Cortex of kidney (tissue), 1 donor: ENCODE measurements at places on chromosomes 5 and 9.

GRCh38 chr5:123364441-123365155 is 58.6 kb downstream of the CEP120 start:
- no peak for DNase-seq

- DNase-seq: no peak
These were observed 94.1 kb upstream of the FST start for GRCh38 chr5:53386341-53386740.

DNA sequence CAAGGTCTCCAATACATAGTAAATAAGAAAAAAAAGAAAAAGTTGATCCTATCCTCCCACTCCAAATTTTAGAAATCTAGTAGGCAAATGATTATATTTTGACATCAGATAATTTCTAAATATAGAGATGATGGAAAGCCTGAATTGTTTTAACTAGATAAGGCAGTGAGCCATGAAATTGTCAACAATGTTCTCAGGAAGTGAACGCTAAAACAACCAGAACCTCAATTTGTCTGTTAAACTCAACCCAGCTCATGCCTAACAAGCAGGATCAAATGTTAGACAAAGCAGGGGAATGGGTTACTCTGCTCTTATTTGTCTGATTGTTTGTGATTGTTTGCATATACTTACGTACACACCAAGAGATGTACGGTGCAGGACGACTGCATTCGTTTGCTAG is 49.2 kb downstream of the ESM1 start:
- DNase-seq: no peak

DNA sequence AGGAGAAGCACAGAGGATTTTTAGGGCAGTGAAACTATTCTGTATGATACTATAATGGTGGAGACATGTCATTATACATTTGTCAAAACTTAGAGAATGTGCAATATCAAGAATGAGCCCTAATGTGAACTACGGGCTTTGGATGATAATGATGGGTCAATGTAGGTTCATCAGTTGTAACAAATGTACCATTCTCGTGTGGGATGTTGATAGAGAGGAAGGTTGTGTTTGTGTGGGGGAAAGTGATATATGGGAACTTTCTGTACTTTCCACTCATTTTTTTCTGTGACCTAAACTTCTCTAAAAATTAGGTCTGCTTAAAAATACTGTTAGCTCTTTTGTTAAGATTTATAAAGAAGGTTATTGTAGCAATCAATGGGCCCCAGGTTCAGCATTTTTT is 138.9 kb downstream of the SPATA31D1 start:
- no peak for DNase-seq

DNA sequence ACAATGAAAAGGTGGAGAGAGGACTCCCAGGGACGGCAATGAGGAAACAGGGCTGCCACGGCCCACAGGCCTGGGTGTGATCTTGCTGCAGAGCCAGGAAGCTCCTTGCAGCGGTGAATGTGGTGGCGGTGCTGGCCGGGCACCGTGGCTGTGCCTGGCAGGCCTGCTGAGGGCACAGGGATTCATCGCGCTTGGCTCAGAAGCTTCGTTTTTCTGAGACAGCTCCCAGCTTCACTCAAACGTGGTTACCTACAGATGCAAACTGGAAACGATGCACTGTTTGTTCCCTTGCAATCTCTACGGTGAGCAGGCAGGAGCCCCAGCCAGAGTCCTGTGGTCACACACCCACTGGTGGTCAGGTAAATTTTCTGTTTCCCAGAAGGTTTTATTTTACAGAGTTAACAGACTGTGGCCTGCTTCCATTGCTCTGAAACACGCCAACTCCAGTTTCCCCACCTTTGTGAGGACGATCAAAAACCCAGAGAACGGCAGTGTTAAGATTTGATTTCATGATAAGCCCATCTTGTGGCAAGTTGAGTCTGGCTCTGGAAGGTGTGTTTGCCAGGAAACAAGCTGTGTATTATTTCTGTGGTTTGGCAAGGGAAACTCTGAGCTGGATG is 183.9 kb downstream of the AUH start:
- DNase-seq: no peak

DNA sequence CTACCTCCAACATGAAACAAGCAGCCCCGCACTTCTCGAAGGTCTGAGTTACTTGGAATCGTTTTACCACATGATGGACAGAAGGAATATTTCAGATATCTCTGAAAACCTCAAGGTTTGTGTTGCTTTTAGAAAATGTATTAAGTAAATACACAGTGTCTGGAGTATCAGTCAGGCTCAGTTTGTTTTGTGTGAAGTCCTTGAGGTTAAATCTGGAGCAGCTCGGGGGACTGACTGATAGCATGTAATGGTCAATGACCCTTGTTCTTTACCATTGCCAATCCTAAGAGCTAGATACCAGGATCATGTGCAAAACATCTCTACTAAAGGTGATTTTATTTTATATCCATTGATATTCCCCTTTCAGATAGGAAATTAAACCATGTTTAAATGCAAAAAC is 26.9 kb upstream of the LNPEP start:
- DNase-seq: no peak

DNA sequence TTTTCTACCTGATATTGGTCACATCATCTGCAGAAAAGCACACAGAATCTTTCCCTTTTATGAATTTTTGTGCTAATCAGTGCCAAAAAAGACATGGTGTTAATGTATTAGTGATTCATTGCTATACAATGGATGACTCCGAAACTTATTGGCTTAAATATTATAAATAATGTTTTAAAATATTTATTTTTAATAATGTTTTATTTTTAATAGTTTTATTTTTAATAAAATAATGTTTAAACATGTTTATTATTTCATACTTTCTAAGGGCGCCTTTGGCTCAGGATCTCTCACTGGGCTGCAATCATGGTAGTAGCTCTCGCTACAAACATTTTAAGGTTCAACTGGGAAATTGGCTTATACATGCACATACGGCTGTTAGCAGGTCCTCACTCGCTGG is 65.7 kb downstream of the CDH12 start:
- DNase-seq: no peak

- no peak for DNase-seq
These were observed 988.7 kb upstream of the ARRDC3 start for GRCh38 chr5:92371889-92372235.

GRCh38 chr9:71758277-71758676 is 10.0 kb downstream of the CEMIP2 start:
- no peak for DNase-seq

- DNase-seq: no peak
These were observed 17.7 kb upstream of the ANXA1 start for GRCh38 chr9:73133921-73134407.

GRCh38 chr9:70340572-70340971 is 73.9 kb downstream of the KLF9 start:
- no peak for DNase-seq

DNA sequence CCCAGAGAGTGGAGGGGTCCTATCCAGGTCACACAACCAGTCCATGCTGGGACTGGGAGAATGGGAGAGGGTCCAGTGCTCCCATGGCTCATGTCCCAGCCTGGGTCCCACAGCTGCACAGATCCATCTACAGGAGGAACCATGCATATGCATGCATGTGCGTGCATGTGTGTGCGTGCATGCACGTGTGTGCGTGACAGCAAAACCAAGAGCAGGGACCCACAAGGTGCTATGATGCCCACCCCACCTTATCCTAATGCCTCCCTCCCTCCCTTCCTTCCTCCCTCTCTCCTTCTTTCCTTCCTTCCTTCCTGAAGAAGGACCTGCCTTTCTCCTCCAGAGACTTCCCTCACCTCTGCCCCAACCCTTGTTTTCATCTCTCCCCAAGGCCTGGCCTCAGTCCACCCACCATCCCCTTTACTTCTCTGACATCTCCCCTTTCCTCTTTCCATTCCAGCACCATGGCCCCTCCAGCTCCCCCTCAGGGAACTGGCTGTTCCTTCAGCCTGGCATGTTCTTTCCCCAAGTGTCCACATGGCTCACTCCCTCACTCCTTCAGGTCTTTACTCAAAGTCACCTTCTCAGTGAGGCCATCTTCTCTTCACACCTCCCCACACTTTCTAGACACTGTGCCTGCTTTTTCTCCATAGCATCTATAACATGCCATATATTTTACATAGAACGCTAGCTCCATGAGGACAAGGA is 21.8 kb downstream of the AQP7 start:
- DNase-seq: no peak

GRCh38 chr9:129698254-129698757 is 32.9 kb downstream of the PRRX2 start:
- DNase-seq: no peak

DNA sequence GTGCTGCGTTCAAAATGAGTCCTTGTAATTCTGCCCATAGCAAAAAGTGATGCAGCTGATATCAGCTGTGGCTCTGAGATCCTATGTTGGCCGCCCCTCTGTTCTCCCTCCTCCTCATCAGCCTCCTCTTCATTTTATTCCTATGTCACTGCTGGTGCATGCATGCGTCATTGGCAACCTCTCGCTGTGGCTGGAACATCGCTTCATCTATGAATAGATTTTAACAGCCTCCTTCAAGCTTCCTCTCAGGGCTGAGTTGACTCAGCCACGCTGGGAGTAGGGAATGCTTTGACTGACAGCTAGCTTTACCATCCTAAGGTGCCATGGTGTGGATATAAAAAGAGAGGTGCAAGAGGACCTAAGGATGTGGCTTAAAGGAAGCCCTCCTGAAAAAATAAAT is 303.5 kb downstream of the PLK2 start:
- DNase-seq: no peak

DNA sequence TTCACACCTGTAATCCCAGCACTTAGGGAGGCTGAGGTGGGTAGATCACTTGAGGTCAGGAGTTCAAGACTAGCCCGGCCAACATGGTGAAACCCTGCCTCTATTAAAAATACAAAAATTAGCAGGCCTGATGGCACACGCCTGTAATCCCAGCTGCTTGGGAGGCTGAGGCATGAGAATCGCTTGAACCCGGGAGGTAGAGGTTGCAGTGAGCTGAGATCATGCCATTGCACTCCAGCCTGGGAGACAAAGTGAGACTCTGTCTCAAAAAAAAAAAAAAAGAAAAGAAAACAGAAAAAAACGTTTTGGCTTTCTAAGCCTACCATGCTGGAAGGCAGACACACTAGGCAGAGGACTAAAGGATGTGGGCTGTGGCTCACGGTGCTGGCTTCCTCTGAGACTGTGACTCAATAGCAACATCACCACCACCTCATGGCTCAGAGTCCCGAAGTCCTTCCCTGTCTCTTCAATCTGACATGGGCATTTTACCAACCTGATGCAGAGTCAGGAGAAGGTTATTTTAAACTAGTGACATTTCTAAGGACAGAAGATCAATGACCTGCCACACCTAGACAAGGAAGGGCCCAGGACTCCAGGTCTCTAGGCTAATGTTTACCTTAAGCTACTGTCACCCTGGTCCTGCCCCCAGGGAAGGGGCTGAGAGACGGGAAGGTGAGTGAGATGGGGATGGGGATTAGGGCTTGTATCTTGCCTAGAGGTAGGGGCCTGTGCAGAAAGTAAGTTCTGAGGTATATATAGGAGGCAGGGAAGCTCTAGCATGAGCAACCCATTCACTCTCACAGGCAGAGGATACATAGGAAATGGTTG is 3.7 kb downstream of the ECSCR start:
- no peak for DNase-seq

DNA sequence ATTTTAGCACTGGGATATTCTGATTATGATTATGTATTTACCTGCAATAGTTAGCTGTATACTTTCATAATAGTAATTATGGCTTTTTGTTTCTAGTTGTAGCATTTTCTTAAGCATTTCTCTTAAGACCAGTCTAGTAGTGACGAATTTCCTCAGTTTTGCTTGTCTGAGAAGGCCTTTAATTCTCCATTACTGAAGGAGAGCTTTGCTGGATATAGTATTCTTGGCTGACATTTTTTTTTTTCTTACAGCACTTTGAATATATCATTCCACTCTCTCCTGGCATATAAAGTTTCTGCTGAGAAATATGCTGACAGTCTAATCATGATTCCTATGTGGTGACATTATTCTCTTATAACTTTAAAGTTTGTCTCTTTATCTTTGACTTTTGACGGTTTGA is 181.1 kb upstream of the DMRTA1 start:
- DNase-seq: no peak

- DNase-seq: no peak
These were observed 134.7 kb downstream of the SEMA5A start for GRCh38 chr5:9411142-9411541.

GRCh38 chr5:76831110-76831452 is 12.3 kb downstream of the F2RL1 start:
- no peak for DNase-seq

GRCh38 chr5:89377767-89378455 is 494.9 kb upstream of the MEF2C start:
- DNase-seq: no peak

DNA sequence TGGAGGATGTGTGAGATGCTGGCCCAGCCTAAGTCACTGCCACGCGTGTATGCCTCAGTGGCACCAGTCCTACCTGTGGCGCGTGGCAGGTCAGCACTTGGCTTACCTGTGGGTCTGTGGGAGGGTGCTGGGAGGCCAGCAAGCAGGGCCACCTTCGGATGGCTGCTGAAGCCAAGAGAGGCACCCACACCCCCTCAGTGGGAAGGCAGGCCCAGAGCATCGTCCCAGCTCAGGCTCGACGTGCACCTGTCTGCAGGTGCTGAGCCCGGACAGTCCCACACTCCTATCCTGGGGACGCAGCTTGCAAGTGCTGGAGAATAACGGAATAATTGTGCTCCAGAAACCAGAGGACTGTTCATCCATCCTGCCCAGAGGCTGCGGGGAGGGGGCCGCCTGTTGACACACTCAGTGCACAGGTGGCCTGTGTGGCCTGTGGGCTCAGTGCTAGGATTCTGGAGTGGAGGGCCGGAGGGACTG is 24.0 kb downstream of the NKD2 start:
- DNase-seq: no peak

- DNase-seq: no peak
These were observed 58.9 kb upstream of the SLC30A5 start for GRCh38 chr5:69034898-69035297.

GRCh38 chr5:138138949-138139780 is at the start of gene NME5:
NME5 (minus strand) TSS chr5:138139428; CDS start chr5:138138780, 648 bp downstream.
- no peak for DNase-seq

GRCh38 chr5:110832683-110833082 is 93.9 kb downstream of the SLC25A46 start:
- DNase-seq: no peak

- DNase-seq: no peak
These were observed 61.8 kb downstream of the ABCA1 start for GRCh38 chr9:104866191-104866590.

DNA sequence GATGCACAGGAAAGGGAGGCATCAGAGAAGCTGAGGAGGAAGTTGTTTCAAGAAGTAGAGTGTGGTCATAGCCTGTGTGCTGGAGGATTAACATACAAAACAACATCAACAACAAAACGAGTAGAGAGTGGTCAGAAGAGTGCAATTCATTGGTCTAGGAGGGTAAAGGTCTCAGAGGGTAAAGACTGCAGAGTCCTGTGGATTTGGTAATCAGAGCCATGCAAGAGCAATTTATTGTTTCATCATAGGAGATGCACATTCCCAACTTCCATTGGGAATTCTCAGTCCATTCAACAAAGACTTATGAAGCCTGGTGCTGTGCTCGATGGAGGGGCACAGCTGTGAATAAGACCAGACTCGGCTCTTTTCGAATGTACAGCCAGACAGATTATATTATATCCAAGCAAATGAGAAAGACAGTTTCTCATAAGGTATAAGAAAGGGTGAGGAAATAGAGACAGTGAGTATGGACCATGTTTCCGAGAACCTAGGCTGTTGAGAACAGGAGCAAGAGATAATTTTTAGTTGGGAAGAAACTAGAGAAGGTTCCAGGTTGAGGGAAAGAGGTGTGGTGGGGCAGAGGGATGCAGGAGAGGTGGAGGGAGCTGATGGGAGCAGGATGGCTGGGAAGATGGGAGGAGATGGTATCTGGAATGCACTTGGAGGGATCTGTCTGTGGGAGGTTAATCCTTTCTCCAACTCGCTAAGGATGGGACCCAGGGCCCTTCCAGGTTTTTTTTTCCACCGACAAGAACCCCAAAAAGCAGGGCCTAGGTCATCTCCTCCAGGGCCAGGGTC is 7.9 kb upstream of the MYORG start:
- no peak for DNase-seq

- no peak for DNase-seq
These were observed 158.9 kb downstream of the RMI1 start for GRCh38 chr9:84139296-84140070.
